ENCODE measurements at places on chromosomes 4 and X.

DNA sequence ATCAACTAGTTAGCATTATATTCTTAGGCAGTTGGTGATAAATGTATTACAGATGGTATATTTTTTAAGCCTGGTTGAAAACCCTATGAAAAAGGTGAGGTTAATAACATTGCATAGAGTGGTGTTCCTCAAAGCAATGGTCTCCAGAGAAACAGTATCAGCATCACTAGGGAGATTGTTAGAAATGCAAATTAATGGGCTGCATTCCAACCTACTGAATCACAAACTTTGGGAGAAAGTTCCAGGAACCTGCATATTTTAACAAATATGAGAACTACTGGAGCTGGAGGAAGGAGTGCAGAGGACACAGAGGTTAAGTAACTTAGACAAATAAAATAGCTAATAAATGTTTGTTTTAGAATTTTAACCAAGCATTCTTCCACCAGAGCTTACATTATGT lies 166.9 kb upstream of the PCDH10 start:
- DNase-seq, result no peak

DNA sequence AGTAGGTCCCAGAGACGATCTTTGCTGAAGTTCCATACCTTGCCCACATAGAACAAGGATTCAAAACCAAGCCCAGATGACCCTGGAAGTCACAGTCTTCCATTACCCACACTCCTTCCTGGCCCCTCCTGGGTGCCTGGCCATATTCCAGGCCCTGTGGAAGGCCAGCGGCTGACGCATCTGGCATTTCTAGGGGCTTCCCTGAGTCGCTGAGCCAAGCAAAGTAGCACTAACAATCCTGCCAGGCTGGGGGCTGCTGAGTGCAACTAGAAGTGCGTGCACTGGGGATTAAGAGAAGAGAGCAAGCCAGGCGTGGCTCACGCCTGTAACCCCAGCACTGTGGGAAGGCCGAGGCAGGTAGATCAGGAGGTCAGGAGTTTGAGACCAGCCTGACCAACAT lies 175.2 kb upstream of the CPEB2 start:
- DNase-seq, result no peak

GRCh38 chrX:33204889-33205288 lies 6.5 kb downstream of the DMD start:
- no peak for DNase-seq

- no peak for DNase-seq
These were observed 193.0 kb upstream of the C1QTNF7 start for GRCh38 chr4:15234856-15235126.

DNA sequence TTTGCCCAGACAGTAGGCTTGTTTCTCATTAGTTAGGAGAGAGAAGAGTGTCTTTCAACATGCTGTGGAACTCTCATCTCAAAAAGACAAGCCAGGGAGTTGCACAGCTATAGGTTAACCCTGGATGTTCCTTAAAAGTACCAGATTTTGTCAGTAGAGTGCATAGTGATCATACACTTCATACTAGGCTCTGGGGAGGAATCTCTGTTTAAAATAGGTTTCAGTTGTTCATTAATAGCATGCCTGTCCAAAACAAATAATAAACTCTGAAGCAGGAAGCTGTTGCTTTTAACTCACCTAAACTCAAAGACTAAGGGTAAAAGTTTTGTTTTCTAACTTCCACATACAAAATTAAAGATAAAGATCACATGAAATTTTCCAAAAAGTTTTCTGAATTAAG lies 1948.4 kb downstream of the C4orf33 start:
- DNase-seq, result no peak

- DNase-seq, result no peak
These were observed 49.4 kb upstream of the PRDM5 start for GRCh38 chr4:120971884-120972283.

GRCh38 chr4:67332627-67333026 lies 212.7 kb downstream of the CENPC start:
- DNase-seq, result no peak

GRCh38 chrX:136171420-136171819 lies 24.1 kb downstream of the FHL1 start:
- DNase-seq, result no peak

GRCh38 chrX:23884427-23885024 lies 23.2 kb downstream of the APOO start:
- no peak for DNase-seq

- no peak for DNase-seq
These were observed 194.3 kb downstream of the SLC4A4 start for GRCh38 chr4:71533121-71533520.

GRCh38 chrX:136687457-136687856 lies 39.5 kb downstream of the CD40LG start:
- DNase-seq, result no peak

GRCh38 chr4:6658597-6659075 lies 18.2 kb downstream of the MRFAP1 start:
- DNase-seq, result peak; percentile 53

GRCh38 chr4:82770607-82771006 lies 28.0 kb downstream of the SCD5 start:
- peak; percentile 68 for DNase-seq

- DNase-seq, result no peak
These were observed 77.1 kb upstream of the LSM6 start for GRCh38 chr4:146098397-146098796.

DNA sequence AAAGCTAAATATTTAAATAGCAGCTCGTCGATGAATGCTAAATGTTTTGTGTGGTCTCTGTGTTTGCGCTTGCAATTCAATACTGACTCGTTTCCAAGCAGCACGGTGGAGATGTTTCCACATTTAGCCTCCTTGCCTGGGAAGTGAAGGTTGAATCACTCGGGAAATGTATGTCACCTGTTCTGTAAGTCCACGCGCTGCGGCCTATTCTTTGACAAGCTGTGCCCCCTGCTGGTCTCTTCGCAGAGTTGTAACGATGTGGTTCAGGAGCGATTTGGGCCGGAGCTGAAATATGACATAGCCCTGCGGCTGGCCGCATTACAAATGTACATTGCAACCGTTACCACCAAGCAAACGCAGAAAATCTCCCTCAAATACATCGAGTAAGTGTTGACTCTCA lies 89.6 kb upstream of the PRPS2 start:
- DNase-seq, result peak; percentile 0

DNA sequence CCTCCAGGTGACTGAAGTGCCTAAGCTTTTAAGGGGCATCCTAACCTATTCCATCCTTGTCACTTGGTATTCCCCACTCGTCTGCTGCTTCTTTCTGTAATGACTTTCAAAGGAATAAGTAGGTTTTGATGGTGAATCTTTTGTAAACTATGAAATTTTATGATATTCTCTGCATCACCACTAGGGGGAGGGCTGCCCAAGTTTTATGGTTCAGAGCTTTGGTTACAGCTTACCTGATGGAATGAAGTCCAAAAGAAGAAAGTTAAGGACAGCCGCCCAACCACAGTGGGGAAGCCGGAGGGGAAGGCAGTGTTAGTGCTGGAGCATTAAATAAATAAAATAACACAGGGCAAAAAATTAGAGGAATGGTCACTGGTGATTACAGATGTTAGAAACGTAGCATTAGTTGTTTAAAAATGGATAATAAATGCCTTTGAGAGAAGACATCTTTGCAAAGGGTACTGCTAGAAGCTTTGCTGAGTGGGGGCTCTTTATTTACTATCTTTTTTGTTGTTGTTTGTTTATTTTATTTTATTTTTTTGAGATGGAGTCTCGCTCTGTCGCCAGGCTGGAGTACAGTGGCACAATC lies 204.9 kb downstream of the GBA3 start:
- DNase-seq, result peak; percentile 4

DNA sequence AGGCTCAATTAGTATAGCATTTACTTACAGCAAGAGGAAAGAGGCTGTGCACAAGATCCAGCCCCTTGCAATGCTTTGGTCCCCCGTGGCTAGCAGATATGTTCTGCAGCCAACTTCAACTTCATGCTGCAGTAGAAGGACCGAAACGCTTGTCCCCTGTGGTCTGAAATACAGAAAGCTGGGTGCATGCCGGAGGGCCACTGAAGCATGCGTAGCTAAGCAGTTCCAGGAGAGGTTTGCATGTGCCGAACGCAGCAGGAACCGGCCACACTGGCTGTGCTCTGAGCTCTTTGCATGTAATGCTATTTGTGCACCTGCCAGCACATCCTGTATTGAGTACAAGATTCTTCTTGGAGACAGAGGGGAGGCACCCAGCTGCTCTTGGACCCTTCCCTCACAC lies 35.8 kb upstream of the SHISA3 start:
- DNase-seq, result no peak

- no peak for DNase-seq
These were observed at the start of gene GALNTL6 for GRCh38 chr4:171812665-171813525. GALNTL6 (plus strand) TSS chr4:171813404.

DNA sequence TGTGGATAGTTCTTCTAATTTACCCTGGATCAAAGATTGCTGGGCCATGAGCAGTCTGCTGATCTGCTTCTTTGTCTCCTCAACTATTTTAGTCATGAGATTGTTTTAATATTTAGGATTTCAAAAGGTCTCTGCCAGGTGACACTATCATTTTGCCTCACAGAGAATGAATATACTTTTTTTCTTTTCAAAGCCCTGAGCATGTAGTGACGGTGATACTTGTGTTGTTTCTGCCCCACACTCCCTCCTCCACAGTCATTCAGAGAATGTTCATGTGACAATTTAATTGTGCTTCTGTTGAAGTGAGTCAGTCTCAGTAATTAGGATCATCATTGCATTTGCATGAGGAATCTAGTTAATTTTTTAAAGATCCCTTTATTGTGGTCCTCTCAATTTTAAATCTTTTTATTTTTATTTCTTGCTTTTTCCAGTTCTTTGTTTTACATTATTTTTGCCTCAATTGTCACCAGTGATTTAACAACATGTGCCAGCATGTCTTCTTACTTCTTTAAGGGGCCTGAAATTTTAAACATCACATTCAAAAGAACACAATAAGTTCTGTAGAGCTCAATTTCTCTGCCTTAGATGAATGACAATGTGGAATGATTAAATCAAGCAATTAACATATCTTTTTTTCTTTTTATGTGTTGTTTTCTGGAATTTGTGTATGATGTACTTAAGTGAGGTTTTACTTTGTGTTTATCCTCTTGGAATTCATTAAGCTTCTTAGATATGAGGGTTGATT lies 12.3 kb downstream of the MMRN1 start:
- no peak for DNase-seq

GRCh38 chrX:16825264-16826035 lies 39.2 kb downstream of the TXLNG start:
- DNase-seq, result no peak

DNA sequence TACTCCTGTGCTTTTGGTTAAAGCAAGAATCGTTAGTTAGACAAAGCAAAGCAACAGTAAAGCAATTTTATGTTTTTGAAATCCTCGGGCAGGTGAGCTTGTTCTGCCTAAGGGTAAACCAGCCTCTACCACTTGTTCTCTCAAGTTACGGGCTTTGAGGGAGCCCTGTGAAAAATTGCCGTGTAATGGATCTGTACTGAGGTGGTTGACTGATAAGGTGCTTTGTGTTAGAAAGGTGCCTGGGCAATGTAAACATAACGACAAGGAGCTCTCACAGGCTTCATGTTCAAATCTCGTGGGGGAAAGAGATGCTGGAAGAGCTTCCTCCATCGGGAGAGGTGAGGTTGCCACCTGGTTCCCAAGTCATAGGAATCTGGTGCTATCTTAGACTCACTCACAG lies 111.8 kb downstream of the TRAPPC11 start:
- no peak for DNase-seq

DNA sequence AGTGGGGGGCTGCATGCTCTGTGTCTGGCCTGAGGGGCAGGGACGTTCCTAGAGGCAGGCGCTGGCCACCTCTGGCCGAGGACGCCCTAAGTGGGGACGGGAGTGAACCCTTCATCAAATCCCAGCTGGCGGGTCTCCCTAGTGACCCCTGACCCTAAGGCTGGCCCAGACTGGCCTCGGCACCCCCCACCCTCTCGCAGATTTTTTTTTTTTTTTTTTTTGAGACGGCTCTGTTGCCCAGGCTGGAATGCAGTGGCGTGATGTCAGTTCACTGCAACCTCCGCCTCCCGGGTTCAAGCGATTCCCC lies 988 bp upstream of the MXD4 start:
- DNase-seq, result no peak

DNA sequence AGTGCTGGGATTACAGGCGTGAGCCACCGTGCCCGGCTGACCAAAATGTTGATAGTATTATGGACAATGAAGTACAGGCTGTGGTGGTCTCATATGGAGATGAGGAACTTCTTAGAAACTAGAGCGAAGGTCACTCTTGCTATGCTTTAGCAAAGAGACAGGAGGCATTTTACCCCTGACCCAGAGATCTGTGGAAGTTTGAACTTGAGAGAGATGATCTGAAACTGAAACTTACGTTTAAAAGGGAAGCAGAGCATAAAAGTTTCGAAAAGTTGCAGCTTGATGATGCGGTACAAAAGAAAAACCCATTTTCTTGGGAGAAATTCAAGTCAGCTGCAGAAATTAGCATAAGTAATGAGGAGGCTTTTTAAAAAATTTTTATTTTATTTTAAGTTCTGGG lies 8.5 kb upstream of the CTAG2 start:
- no peak for DNase-seq

- DNase-seq, result no peak
These were observed 117.0 kb downstream of the TBL1X start for GRCh38 chrX:9581771-9582385.

DNA sequence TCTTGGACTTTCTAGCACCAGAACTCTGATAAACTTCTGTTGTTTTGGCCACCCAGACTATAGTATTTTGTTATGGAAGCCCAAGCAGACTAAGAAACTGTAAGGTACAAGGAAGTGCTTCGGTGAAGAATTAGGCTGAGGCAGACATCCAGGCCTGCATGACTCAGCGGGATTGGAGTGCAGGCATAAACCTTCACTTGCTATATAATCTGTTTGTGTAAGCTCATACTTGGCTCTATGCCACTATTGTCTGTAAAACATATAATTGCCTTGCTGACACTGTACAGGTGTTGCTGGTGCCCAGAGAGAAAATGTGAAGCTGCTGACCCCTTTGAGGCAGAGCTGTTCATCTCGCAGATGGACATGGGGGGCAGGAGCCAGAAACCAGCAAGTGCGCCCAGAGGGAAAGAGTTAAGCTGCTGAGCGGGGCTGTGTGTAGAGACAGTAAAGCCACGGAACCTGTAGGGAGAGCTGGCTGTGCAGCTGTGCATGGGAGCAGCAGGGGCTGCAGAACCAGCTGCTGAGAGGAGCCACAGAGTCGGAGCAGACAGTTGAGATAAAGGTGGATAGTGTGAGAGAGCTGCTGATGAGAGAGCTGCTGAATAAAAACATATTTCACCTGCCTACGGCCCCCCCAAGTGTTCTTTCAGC lies 96.2 kb downstream of the RBM46 start:
- DNase-seq, result no peak

GRCh38 chr4:51895158-51895557 lies 52.2 kb downstream of the DCUN1D4 start:
- no peak for DNase-seq

GRCh38 chr4:170388255-170388654 lies 298.5 kb upstream of the AADAT start:
- no peak for DNase-seq

GRCh38 chr4:137956256-137956655 lies 285.9 kb downstream of the SLC7A11 start:
- no peak for DNase-seq

GRCh38 chr4:17633600-17633999 lies 19.2 kb downstream of the MED28 start:
- DNase-seq, result no peak
